NCI-H1048 (cell line): ENCODE measurements at places on chromosomes 16 and 17.

DNA sequence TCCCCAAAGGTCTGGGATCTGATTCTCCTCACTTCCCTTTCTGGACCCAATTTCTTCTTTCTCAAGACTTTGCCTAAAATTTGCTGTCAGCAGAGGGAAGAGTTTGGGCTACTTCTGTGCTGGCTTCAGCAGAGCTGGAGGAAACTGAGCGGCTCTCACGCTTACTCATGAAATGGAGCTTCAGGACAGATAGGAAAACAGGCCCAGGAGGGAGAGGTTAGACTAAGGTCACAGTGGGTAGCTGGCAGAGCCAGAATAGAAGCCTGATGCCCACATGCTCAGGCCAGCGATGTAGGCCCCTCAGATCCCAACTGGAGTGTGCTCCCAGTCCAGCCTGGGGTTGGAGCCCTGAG is 593 bp downstream of the SLC38A7 start:
- DNase-seq = no peak

DNA sequence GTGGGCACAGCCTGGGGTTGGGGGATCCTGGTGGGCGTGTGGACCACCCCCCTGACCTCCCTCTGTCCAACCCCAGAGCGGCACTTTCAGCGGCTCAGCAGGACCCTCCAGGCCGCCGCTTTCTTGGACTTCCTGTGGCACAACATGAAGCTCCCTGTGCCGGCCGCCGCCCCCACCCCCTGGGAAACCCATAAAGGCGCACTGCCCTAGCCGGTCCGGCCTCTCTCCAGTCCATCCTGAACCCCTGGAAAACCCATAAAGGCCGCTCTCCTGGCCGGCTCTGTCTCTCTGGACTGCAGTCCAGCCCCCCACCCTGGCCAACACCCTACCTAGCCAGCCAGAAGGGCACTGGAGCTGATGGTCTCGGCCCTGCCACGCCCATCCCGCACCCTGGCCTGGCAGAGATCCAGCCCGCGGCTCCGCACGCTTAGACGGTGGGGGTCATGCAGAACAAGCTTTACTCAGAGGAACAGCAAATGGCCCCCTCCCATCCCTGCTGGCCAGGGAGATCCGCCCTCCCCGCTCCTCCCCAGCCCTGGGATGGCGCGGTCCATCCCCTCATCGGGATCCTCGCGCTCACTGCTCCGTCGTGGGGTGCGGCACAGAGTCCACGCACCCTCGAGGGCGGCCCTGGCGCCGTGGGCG is 2.7 kb downstream of the NOXO1 start:
- no peak for DNase-seq

DNA sequence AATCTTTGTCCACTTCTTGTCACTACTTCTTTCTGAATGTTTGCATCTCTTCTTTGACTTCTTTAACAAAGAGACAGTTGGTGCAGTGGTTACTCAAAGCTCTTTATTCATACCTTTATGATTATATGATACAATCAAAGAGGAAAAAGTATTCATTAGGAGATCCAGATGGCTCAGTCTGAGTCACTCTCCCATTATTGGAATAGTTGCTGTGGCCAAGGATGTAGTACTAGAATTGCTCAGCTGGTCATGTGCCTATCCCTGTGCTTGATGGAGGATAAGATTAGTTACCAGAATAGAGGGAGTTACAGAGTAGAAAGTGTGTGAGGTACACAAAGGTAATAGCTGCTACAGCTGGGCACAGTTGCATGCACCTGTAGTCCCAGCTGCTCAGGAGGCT is 18.3 kb downstream of the BCAS3 start:
- DNase-seq = no peak

- DNase-seq = no peak
Observed at GRCh38 chr17:51491416-51491815, 231.1 kb downstream of the UTP18 start.

- DNase-seq = no peak
Observed at GRCh38 chr16:6558126-6558525, 774.5 kb upstream of the RBFOX1 start.

DNA sequence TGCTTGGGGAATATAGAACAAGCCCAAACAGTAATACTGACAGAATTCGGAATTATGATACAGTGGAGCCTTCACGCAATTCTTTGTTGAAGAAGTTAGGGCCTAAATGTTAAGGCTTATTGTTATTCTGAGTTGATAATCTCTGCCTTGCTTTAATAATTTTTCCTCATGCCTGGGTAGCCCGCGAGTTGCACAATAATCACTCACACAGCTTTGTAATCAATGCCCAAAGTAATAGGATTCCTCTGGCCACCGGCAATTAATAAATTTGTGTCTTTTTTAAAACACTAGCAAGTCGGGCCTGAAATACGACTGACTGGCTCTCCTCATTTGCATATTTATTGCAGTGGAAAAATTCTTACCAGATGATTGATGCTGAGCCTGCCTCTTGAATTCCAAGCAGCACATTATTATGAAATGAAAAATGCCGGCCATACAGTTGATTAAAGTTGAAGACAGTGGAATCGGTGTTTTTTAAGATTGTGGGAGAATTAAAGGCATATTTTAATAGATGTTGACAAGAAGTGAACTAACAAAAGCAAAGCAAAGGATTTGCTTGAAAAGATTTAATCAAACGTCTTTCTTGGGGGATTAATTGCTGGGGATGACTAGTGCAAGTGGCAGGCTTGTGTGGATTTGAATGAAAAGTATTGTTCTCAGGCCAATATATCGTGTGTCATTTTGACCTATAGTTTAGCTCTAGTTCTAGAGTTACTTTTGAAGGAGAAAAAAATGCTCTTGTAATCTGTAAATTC is 30.2 kb downstream of the AATF start:
- DNase-seq = peak; percentile 36

- DNase-seq = no peak
Observed at GRCh38 chr16:21117567-21117966, 33.1 kb downstream of the DNAH3 start.

- no peak for DNase-seq
Observed at GRCh38 chr16:81545470-81546250, 101.1 kb downstream of the CMIP start.

- no peak for DNase-seq
Observed at GRCh38 chr17:43406676-43407645, 8.2 kb downstream of the ARL4D start.

- DNase-seq = no peak
Observed at GRCh38 chr17:73643852-73644144, 447 bp downstream of the SDK2 start.

GRCh38 chr17:31673076-31673475 is 186.0 kb downstream of the COPRS start:
- DNase-seq = no peak

DNA sequence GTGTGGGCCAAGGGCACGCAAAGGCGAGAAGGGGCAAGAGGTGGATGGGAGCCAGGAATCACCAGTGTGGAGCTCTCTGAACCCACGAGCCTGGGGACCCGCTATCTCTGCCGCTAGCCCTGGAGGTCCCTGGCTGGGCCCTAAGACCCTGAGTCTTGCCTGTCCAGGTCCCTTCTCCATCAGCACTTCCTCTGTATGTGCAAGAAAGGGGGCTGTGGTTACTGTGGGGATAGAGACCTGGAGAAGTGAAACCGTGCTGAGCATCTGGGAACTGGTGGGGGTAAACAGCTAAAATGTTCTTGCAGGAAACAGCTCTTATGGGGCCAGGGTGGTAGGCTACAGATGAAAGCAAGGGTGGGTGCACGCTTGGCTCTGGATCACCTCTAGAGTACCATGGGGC is 3.1 kb downstream of the SPNS3 start:
- DNase-seq = no peak

DNA sequence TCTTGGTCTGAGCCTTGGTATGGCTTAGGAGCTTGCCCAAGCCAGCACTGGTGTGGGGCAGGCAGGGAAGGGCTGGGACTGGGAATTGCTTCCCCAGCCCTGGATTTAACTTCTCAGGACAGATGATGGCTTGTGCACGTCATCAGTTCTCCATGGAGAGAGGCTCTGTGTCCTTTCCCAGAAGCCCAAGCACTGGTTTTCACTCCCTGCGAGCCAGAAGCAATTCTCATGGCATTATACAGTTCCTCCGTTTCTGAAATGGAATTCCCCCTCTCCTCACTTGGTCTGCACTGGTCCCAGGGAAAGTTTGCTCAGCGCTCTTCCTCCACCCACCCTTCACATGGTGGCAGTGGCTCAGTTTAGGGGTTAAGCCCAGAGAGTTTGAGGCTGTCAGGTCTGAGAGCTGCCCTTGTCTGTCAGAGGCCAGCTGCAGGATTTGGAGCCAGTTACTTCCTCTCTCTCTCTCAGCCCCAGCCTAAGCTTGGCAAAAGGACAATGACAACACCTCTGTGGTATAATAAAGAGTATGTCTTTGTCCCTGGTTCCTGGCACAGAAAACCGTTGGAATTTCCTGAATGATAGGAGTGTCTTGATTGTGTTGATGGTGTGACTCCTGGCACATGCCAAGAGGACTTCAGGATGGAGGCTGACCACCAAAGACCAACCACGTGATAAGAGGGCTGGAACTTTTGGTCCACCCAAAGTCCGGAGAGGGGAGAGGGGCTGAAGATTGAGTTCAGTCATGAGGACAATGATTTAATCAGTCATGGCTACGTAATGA is 219.6 kb upstream of the TNRC6C start:
- DNase-seq = no peak

- no peak for DNase-seq
Observed at GRCh38 chr17:55845385-55845784, 94.5 kb downstream of the PCTP start.

DNA sequence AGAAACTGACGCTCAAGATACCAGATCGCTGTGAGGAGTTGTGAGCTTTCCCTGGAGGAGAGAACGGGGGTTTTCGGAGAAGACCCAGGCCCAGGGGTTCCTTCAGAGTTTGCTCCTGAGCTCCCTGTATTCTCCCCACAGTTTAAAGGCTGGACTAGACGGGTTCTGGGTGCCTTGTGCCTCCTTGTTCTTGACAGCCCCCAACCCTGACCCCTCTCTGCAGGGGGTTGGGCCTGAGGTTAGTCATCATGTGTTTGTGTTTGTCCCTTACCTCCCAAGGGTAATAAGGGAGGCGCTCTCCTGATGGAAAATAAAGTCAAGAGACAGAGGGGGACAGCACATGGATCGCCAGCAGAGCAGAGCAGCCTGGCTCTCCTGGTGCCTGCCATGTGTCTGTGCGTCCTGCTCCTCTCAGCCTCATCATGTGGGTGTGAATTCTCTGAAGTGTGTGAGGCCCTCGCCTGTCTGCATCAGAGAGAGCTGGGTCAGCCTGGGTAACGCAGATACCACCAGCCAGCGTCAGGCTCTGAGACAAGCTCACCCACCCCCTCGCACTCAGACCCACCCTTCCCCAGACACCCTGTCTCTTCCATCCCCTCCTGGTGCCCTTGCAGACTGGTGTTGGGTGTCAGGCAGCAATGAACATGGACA is 8.7 kb downstream of the HEXIM2 start:
- no peak for DNase-seq

- no peak for DNase-seq
Observed at GRCh38 chr17:80704381-80704819, 159.8 kb downstream of the RPTOR start.

- no peak for DNase-seq
Observed at GRCh38 chr17:64185101-64185500, 55.2 kb upstream of the ERN1 start.

- no peak for DNase-seq
Observed at GRCh38 chr16:88130681-88131080, 179.4 kb downstream of the BANP start.

DNA sequence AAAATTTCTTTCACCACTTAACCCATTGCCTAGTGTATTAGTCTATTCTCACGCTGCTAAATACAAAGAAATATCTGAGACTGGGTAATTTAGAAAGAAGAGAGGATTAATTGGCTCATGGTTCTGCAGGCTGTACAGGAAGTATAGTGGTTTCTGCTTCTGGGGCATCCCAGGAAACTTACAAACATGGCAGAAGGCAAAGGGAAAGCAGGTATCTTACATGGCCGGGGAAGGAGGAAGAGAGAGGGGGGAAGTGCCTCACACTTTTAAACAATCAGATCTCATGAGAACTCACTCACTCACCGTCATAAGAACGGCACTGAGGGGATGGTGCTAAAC is 931.4 kb upstream of the SOX9 start:
- DNase-seq = no peak

- DNase-seq = no peak
Observed at GRCh38 chr16:59754854-59755253, 1020.7 kb upstream of the GOT2 start.

GRCh38 chr17:39755554-39756379 is 18.0 kb downstream of the GRB7 start:
- DNase-seq = no peak

GRCh38 chr17:17191346-17191792 is 14.8 kb downstream of the PLD6 start:
- no peak for DNase-seq

- no peak for DNase-seq
Observed at GRCh38 chr16:20610211-20610891, 34.2 kb upstream of the ACSM2B start.

DNA sequence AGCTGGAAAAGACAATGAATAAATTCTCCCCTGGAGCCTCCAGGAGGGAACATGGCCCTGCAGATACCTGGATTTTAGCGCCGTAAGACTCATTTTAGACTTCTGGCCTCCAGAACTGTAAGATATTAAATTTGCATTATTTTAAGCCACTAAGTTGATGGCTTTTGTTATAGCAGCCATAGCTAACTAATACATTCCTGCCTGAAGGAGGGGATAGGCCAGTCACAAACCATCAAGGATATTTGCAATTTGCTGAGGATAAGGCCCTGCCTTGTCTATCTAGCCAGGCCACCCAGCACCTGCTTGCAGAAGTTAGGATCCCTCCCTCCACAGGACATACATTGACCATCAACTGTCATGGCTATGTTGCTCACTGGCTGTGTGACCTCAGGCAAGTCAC is 4.9 kb upstream of the KCNG4 start:
- no peak for DNase-seq
